Type B pancreatic cell (in vitro differentiated cells): ENCODE measurements at places on chromosomes 12 and 14.

GRCh38 chr14:96085369-96085768 lies 46.2 kb downstream of the C14orf132 start:
- no peak for DNase-seq

DNA sequence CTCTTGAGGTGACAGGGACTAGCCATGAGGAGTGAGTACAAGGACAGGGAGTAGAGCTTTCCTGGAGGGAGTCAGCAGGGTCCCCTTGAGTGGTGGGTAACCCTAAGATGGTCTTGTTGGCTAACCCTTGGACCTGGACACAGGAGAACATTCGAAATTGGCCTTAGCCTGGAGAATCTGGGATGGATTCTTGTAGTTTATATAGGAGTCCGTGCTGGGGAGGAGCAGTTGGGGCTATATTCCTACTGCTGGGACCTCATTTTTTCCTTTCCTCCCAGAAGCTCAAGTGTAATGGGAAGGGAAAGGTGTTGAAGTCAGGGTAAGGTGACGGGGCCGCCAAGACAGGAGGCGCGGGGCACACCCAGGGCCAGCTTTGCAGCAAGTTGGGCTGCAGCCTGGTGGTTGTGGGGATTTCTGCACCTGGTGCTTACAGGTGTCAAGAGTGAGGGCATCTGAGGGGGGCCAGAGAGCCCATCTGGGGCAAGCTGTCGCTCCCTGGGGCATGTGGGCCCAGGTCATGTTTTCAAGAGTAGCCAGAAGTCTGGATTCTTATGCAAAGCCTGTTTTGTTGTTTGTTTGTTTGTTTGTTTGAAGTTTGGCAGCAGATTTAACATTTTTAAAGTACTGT lies 5.1 kb downstream of the BCL7A start:
- DNase-seq, result no peak

DNA sequence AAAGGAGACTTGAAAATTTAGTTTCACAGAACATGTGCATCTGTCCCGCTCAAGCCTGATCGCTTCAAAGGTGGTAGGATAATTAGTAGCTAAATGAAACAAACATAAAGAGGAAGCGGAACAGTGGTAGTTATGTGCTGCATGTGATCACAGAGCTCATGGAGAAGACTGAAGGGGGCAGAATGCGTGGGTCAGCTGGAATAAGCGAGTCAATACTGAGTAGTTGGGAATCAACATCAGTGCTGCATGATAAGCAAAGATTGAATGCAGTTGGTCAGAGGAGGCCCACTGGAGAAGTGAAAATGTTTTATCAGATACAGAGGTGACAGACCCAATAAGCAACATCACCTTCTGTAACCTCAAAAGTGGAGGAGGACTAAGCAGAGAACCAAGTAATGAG lies 95.1 kb upstream of the RFX4 start:
- DNase-seq, result no peak

- DNase-seq, result no peak
Measured at GRCh38 chr14:90890322-90891020, 74.2 kb upstream of the TTC7B start.

DNA sequence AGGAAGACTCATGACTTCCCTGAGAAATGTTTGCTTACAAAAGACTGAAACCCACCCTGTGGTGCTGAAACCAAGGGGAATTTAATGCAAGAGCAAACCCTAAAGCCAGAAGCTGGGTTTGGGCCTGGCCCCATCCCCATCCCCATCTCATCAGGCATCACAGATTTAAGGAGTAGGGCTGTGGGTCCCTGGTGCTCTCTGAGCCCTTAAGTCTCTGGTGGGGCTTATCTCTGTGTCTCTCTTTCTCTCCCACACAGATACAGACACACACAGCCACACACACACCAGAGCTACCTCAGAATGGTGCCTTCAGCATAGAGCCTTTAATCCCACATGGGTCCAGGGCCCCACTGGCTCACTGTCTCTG lies 237.1 kb downstream of the SLC41A2 start:
- no peak for DNase-seq

DNA sequence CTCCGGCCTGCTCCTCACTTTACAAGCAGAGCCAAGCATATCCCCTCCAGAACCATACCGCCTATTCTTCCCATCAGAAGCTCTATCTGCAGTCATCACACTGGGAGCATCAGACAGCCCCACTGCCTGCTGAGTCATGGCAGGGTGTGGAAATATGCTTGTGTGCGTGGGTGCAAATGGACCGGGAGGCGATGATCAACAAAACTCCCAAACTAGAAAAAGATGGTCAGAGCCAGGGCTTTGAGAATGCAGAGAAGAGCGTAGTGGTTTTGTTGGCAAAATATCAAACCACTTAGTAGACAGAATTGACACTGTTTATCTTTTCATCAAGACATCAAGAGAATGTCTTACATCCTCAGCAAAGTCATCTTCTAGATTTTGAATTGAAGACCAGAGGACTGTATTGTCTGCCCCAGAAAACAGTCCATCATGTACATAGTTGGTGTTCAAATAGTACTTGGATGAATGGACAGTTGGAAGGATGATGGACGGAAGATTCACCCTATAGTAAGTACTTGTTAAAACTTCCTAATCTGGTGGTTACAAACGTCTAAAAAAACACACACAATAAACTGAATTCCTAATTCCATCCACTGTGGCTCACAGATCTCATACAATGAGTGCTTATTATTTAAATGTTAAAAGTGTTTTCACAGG lies 54.9 kb downstream of the VWF start:
- no peak for DNase-seq

DNA sequence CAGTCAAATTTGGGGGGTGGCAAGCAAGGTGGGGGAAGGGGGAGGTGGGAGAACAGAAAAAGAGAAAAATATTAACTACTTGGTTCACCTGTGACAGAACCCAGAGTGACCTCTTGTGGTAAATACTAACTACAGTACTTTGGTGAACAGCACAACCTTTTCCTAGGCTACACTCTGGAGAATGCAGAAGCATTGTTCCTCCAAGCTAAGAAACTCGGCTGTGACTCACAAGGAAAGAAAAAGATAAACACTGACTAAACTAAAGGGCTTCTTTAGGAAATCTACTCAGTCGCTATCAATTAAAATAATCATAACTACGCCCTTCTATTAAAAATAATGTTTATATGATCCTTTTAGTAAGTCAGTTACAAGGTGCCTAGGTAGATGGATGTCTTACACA lies 5.4 kb downstream of the KCNH5 start:
- DNase-seq, result no peak

DNA sequence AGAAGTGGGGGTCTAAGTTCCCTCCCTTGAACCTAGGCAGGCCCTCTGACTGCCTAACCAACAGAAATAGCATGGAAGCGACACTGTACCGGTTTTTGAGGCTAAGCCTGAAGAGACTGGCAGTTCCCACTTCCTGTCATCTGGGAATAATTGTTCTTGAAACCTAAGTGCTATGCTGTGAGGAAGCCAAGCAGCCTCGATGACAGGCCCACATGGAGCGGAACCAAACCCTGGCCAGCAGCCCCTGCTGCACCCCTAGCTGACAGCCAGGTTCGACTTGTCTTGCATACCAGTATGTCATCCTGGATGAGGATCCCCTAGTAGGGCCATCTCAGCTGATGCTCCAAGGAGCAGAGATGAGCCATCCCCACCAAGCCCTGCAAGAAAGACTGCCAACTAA lies 6.4 kb upstream of the GPR68 start:
- DNase-seq, result no peak

DNA sequence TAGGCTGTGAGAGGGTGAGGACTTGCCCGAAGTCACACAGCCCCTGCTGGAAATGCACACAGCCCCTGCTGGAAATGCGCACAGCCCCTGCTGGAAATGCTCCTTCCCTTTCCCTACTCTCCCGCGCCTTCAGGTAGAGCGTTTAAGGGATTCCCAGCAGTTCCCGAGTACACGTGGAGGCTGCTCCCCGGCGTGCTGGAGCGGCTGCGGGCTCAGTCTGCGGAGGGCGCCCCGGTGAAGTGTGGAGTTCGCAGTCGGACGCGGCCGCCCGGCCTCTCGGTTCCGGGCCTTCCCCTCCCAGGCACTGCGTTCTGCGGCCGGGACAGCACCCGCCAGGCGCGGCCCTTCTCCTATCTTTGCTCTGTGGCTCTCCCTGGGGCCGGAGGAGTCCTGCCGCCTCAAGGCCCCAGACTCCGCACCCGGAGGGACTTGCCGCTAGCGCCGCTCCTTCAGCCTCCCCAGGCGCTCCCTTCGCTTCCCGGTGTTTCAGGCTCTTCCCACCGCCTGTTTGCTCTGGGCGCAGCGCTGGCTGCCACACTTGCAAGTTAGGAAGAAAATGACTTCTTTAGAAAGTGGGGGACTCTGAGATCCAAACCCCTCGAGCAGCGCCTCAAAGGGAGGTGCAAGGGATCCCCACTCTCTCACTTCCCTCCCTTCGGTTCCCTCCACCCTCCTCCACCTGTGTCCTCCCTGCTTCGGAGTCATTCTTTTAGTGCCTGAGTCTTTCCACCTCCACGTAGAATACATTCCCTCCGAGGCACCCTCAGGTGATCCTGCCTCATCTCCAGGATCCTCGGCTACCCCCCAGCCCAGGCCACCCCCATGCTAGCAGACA lies 8.3 kb upstream of the TBX5 start:
- DNase-seq, result no peak

DNA sequence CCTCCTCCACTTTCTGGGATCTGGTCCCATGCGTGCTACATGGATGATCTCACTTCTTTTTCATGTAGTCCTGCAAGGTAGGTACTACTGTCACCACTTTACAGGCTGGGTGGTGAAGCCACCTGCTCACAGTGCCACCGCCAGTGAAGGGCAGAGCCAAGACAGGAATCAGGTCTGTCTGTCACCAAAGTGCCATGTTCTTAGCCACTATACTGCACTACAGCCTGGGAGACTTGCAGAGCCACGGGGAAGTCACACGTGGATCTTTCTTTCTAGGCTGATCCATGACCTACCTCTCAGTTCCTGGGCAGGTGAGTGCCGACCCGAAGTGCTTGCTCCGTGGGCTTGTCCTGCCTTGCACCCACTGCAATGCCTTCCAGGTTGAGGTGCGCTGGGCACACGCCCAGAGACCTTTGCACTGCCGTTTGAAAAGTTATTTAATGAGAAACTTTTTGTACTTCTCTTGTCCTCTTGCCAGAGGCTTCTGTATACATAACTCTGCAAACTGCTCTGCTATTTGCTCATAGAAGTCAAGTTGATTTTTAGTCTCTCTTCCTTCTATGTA lies 19.7 kb upstream of the CLMN start:
- no peak for DNase-seq

GRCh38 chr12:124558313-124558712 lies 9.1 kb downstream of the NCOR2 start:
- no peak for DNase-seq

GRCh38 chr14:90599339-90599738 lies 202.5 kb downstream of the CALM1 start:
- DNase-seq, result no peak

DNA sequence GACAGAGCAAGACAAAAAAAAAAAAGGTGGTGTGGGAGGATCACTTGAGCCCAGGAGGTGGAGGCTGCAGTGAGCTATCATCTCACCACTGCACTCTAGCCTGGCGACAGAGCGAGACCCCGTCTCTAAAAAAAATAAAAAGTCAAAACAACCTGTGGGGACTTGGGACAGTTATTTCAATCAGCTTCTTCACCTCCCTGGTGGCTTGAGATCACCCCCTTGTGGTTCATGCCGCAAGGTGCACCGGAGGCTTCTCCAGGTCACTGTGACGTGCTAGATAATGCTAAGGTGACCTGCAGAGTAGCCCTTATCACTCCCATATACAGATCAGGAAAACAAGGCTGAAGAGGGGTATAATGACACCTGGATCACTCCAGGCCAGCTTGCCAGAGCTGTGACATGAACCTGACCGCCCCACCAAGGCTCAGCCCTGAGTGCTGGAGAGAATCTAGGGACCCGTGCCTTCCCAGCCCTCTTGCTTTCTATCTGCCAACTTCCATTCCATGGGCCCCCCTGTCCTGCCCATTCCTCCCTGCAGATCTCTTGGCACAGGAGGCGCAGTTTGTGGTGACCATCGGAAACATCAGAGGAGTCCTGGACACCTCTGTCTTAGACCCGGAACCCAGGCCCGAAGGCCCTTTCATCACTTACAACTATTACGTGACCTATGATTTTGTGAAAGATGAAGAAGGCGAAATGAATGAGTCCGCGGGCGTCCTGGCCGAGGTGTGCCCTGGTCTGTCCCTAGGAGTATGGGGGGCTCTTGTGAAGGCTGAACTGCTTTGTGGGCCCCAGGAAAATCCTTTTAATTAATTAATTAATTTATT lies 8.1 kb downstream of the LRRC43 start:
- DNase-seq, result no peak

DNA sequence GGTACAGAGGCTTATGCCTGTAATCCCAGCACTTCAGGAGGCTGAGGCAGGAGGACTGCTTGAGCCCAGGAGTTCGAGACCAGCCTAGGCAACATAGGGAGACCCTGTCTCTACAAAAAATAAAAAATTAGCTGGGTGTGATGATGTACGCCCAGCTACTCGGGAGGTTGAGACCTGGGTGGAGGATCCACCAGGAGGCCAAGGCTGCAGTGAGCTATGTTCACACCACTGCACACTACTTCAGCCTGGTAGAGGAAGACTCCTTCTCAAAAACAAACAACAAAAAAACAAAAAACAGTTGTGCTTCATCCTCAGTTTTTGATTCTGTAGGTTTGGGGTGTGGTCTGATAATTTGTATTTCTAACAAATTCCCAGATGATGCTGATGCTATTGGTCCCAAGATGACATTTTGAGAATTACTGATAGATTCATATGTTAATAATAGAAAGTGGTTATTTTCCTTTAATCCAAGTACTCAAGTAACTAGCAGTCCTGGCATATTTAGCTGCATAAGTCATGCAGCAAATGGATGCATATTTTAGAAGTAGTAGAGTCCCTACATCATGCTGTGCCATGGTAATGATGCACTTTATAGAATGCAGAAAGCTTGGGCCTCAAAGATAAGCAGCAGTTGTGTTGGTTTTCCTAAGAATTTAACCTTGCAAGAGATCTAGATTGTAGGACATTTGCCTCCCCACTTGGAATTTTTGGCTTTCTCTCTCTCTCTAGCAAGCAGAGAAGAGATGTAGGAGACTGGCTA lies 76.1 kb upstream of the PAWR start:
- DNase-seq, result no peak

DNA sequence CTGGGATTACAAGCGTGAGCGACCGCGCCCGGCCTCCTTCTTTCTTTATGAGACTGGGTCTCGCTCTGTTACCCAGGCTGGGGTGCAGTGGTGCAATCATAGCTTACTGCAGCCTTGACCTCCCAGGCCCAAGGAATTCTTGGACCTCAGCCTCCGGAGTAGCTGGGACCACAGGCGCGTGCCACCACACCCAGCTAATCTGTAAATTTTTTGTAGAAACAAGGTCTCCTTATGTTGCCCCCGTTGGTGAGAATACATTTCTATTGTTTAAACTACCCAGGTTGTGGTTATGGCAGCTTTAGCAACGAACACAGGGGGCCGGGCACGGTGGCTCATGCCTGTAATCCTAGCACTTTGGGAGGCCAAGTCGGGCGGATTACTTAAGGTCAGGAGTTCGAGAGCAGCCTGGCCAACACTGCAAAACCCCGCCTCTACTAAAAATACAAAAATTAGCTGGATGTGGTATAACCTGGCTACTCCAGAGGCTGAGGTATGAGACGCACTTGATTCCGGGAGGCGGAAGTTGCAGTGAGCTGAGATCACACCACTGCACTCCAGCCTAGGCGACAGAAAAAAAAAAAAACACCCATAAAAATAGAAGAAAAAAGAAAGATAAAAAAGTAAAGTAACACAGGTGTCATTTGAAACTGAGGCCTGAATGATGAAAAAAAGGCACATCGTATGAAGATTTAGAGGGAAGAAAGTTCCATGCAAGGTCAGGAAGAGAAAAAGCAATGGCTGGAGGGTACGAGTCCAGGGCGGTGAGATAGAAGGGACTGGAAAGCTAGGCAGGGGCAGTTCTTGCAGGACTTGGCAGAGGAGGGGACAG lies 977 bp upstream of the TMEM120B start:
- no peak for DNase-seq
